Spinal cord (tissue), 10 donors: ENCODE measurements at places on chromosomes 5 and 9. TPM values are rescaled to one million over a fixed set of nuclear protein-coding genes. Genes with fewer than 3 reads are reported as not detected.

PDE6A gene
- 0.44 TPM for total RNA-seq

DNA sequence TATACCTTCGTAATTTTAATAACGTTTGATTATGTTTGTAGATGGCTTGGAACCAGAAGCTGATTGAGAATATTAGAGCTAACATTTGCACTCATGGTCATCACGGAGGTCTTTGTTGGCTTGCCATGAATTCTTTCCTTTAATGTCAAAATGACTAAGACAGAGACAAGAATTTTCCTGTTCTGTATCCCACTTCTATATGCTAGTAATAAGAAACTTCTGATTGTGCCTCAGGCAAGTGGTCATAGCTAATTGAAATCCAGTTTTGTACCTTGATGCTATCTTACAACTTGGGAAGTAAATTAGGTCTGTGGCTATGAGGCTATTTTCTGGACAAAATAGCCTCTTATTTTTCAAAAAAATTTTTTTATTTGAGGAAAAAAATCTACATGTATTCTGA lies 167.6 kb downstream of the RANBP17 start:
- no peak for DNase-seq

GRCh38 chr5:172481011-172481800 lies 26.9 kb upstream of the SH3PXD2B start:
- DNase-seq, result no peak

DNA sequence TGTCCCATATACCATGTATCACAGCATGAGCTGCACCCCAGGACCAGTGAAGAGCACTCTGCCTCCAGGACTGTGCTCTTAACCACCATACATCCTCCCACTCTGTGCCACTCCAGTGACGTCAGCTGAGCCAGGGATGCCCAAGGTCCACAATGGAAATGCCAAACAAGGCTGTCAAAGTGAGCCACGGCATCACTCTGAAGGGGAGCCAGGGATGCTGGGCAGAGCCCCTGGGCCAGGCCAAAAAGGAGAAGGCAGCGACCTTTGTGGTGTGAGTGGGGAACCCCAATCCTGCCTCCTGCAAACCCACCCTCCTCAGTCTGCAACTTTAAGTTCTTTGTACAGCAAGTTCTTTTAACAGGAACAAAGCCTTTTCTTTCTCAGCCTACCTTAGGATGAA lies 242.7 kb downstream of the SYK start:
- DNase-seq, result no peak

DNA sequence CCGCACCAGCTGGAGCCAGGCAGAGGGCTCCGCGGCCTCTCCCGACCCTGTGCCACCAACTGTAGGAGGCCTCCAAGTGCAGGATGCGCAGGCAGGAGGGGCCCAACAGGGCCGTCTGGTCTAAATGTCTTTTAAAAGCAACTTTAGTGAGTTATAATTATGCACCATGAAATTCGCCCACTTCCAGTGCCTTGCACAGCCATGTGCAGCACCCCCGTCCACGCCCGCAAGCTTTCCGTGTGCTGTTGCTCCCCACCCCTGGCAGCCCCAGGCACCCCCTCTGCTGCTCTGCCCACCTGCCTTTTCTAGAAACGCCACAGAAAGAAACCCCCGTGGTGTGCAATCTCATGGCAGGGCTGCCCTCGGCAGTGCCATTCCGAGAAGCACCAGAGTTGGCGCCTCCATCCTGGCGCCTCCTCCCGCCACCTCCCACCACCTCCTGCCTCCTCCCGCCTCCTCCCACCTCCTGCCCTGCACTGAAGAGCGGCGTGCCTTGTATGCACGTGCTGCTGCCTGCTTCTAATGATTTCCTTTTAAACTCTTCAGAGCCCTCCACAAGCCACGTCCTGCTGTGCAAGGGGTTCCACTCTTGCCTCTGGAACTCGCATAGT lies 7.5 kb upstream of the SLC6A18 start:
- no peak for DNase-seq

DNA sequence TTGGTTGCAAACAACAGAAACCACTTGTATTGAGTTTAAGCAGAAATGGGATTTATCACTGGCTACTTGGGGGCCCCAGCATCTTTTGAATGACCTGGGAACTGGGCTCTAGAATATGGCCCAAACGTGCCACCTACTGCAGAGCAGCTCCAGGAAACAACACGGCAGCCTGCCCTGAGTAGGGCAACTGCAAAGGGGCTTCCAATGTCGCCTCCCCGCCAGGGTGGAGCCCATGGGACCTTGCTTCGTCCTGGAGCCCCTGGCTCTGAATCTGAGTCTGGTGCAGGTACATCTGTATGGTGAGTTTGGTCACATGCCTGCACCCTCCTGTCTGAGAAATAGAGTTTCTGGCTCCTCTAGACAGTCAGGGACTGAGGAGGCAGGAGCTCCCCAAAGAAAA lies 38.6 kb downstream of the BOD1 start:
- no peak for DNase-seq
